ENCODE measurements at places on chromosomes 13 and 19.
A peak's percentile ranks its signal among the peaks of the same experiment; 100 is the strongest.

DNA sequence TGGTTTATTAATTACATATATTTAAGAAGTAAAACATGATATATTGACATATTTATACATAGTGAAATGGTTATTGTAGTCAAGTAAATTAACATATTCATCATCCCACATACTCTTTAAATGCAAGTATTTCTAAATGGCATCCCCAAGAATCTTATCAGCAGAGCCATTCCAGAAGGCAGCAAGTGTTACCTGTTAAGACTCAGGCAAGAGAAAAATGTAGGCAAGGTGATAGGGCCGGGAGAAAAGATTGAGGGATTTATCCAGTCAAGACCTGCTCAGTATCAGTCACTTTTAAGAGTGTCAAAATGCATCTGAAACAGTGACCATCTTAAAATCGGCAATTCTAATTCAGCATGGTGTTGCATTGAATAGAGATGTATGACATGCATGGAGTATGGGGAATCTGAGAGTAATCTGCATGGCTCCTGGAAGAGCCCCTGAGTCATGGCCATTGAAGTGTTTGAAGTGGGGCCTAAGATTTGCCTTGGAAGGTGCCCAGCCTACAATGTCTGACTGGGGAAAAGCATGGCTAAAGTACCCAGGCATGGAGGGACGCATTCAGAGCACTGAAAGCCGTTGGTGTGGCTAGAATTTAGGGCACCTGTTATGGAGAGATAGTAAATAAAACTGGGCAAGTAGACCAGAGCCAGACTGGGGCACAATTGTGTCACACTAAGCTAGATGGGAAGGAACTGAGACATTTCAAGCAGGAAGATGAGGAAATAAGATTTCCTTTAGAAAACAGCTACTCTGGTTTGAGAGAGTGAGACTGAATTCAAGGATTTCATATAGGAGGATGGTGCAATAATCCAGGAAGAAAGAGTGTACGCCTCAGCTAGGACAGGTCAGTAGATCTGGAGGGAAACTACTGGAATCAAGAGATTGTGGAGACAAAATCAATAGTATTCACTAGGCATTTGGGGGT, 25.0 kb upstream of the C1QTNF9B start:
- no peak for DNase-seq

- DNase-seq, result no peak
These were observed at the start of gene PSG1 for GRCh38 chr19:42879613-42880012. Gene PSG1 (minus strand): TSS chr19:42879713. CDS start chr19:42879581, 132 bp downstream.

GRCh38 chr13:91058919-91059318, 288.6 kb upstream of the MIR17HG start:
- no peak for DNase-seq

DNA sequence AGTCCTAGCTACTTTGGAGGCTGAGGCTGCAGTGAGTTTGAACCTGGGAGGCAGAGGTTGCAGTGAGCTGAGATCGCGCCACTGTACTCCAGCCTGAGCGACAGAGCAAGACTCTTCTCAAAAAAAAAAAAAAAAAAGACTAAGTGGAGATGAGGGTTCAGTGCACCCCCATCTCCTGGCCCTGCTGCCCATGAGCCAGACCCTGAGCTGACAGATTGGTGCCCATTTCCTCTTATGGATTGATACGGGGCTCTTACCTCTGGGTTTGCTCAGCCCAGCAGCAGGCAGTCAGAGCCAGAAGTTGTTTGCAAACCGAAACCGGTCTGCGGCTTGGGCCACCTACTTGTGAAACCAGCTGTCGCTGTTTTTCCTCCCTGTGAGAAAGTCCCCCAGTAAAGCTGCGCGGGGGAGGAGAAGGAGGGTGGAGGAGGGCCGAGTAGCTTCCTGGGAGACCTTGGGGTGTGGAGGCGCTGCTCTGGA, 36.9 kb downstream of the ARRDC2 start:
- DNase-seq, result peak; percentile 74

DNA sequence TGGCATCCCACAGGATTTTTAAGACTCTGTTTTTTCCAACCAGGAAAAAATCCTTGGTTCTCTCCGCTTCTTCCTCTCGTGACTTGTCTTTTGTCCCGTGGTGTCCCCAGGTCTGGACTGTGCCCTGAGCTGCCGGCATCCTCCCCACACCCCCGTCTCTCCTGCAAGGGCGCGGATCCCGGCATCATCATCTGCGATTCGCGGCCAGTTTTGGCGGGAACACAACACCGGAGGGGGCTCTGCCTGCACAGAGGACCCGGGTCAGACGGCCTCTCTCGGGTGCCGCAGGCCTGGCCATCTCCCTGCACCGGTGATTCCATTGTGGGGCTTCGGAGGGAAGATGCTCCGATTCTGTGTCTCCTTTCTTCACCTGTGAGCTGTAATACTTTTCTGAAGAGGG, 18.8 kb upstream of the GAS6 start:
- no peak for DNase-seq

GRCh38 chr13:93446238-93446637, 219.6 kb downstream of the GPC6 start:
- no peak for DNase-seq

DNA sequence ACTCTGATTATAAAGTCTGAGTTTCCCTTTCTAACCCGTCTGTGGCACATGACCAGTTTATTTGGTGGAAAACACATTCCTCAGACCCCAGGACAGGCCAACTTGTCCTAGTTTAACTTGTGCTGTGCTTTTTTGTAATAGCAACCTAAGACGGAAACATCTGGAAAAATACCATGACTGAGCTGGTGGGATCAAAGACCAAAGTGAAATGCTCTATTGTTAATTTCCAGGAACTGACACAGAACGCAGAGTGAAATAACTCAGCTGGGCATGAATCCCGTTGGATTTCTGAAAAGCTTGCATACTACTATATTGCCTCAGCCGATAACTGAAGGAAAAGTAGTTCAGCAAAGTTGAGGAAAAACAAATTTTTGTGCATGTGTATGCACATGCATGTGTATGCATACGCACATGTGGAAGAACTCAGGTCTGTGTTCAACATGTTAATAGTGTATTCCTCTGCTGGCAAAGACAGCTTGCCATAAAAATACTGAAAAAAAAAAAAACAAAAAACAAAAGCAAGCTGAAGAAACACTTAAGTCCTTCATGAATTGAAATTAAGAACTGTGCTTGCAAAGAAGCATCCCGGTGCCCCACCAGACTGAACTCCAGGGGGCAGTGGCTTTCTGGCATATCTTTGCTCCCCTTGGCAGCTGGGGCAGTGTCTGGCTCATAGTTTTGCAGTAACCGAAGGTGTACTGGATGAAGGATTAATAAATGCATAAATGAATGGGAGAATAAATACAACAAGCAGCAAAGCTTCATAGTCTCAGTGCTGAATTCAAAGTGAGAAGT, 187.8 kb downstream of the LHFPL6 start:
- no peak for DNase-seq

GRCh38 chr19:41546386-41546789, 29.6 kb upstream of the CEACAM21 start:
- peak; percentile 58 for DNase-seq

- no peak for DNase-seq
These were observed 557.0 kb downstream of the SLITRK1 start for GRCh38 chr13:83325125-83325853.

GRCh38 chr19:15971224-15971780, 22.5 kb downstream of the OR10H4 start:
- DNase-seq, result no peak

DNA sequence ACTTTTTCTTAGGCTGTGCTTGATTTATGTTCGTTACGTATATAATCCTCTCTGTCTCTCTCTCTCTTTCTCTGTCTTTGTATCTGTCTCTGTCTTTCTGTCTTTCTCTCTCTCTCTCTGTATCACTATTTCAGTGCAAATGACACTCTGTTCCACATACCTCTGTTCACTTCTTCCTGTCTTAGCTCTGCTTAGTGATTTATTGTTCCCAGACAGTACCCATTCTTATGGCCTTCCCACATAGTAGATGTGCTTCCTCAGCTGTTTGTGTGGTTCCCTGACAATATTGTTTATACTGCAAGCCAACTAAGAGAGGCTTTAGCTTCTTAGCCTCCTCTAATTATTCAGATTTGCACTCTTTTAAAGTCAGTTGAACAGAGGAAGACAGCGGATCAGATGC, 1244.2 kb downstream of the DIAPH3 start:
- DNase-seq, result no peak

- no peak for DNase-seq
These were observed 2.6 kb downstream of the CIRBP start for GRCh38 chr19:1271528-1272422.
